Foreskin keratinocyte (primary cell): ENCODE measurements at places on chromosomes 1 and 21.

DNA sequence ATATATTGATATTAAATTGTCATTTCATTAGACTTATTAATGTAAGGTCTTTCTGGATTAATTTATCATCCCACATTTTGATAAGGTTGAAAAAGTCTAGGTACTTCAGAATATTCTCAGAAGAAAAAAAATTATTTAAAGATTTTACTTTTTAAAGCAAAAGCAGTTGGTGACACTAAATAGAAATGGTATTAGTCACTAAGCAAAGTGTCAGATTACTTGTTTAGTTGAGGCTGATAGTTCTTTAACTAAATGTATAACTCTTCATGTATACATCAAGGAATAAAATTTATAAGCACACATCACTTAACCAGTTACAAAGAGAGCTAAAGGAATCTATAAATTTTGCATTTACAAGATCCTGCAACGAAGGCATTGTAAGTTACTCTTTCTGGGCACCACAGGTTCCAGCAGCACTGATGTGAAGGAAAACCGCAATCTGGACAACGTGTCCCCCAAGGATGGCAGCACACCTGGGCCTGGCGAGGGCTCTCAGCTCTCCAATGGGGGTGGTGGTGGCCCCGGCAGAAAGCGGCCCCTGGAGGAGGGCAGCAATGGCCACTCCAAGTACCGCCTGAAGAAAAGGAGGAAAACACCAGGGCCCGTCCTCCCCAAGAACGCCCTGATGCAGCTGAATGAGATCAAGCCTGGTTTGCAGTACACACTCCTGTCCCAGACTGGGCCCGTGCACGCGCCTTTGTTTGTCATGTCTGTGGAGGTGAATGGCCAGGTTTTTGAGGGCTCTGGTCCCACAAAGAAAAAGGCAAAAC lies 101.1 kb downstream of the ADARB1 start:
- DNase-seq: no peak

DNA sequence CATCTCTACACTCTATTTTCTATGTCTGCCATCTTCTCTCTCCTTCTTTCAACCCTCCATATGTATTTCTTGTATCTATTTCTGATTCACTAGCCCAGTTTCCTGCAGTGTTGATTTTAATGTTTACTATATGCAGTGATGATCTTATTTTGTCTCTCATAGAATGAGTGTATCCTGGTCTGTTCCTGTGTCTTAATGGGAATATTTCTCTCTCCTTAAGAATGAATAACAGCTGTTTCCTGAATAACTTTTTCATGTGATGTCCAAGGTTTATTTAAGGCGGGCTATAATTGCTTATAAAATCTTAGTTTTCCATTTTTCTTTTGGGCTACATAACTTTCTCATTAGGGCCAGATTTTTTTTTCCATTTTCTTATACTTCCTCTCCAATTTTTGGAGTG lies 144.5 kb downstream of the C1orf21 start:
- DNase-seq: no peak

GRCh38 chr1:41396084-41396483 lies 34.9 kb downstream of the FOXO6 start:
- DNase-seq: no peak

- no peak for DNase-seq
Measured at GRCh38 chr1:17984583-17984982, 123.0 kb upstream of the IGSF21 start.

- peak; percentile 86 for DNase-seq
Measured at GRCh38 chr1:161119092-161119903, 1.4 kb downstream of the NIT1 start.

GRCh38 chr21:26185021-26185420 lies 14.5 kb upstream of the APP start:
- DNase-seq: no peak

DNA sequence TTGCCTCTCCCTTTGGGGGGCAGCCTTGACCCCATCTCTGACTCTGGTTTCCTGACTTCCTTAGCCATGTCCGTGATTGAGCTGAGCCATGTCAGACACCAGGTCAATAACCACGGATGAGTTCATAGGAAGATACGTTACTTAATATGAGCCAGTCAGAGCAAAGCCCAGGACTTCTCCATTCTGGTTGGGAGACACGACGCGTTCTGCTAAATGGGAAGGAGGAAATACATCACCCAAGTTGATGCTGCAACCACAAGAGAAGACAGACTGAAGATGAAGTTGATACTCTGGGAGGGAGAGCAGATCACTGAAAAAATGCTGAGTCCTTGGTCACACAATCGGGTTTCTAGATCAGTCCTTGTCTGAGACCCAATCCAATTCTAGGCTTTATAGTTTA lies 90.9 kb downstream of the MATN1 start:
- no peak for DNase-seq

DNA sequence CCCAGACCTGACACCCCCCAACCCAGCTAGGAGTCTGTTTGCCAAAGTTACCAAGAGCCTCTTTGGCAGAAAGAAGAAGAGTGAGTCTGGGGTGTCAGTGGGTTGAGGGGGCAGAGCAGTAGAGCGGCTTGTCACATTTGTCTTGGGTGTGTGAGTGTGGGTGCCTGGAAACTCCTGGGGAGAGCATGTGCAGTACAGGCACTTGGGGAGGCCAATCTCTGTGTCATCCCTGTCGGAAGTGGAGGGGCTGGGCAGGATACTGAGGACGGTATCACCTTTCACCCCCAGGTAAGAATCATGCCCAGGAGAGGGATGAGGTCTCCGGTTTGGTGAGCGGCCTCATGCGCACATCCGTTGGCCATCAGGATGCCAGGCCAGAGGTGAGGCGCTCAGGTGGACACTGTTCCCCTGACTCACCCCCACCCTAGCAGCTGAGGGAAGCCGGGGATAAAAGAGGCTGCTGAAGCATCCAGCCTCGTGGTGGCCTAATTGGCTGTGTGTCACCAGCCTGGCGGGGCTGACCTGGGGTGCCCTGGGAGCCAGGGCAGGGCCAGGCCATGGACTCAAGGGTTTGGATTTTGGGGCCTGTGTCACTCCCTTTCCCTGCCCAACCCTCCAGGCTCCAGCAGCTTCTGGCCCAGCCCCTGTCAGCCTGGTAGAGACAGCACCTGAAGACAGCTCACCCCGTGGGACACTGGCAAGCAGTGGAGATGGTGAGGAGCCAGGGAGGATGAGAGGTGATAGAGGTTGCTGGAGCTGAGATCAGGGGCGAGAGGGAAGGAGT lies 3.3 kb downstream of the PLK3 start:
- DNase-seq: no peak

- DNase-seq: no peak
Measured at GRCh38 chr1:158354255-158354654, 561 bp downstream of the CD1E start.

GRCh38 chr1:212074313-212074712 lies 38.8 kb downstream of the DTL start:
- no peak for DNase-seq

DNA sequence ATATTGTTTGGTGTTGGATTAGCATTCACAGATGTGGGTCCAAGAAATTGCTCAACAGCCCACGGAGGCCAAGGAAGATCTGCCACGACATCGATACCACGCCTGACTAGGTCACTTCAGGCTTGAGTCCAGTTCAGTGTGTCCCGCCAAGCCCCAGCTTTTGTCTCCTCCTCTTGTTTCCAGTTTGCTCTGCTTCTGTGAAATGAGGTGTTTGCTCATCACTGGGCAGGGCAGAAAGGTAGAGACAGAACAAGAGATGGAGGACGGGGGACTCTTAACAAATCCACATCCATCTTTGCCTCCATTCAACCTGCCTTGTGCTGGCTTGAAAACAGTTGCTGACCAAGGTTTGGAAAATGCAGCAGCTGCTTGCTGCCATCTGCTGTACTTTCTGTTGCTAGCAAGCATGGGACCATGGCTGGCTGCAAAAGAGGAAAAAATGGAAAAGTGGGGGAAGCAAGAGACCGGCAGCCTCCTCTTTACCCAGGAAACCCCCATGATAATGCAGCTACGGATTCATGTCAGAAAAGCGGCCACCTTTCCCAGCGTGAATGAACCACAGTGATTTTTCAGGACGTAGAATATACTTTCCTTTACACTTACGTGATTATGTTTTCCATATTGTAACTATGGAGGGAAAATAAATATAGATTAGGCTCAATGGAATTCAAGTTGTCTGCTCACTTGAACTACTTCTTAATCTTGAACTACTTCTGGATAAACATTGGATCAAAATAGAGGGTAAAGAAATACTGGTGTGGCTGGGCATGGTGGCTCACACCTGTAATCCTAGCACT lies 80.2 kb upstream of the GREM2 start:
- no peak for DNase-seq
